ENCODE measurements at places on chromosomes 2 and 18. TPM values are rescaled to one million over a fixed set of nuclear protein-coding genes. Genes with fewer than 3 reads are reported as not detected.

GRCh38 chr2:158900345-158900744 is 68.1 kb upstream of the TANC1 start:
- no peaks in the 10 kb centered on the region for H3K4me1 ChIP-seq
- no peak overlapping the region for H3K27ac ChIP-seq
- no peak for DNase-seq
- H3K27me3 ChIP-seq = no peaks in the 10 kb centered on the region

GRCh38 chr2:233152541-233152940 is 92.4 kb downstream of the INPP5D start:
- H3K27me3 ChIP-seq = peaks cover 55% of the 10 kb centered on the region
- no peak for DNase-seq
- H3K4me3 ChIP-seq = no peak overlapping the region
- no peaks in the 10 kb centered on the region for H3K36me3 ChIP-seq

The IL36G gene
- not detected for total RNA-seq

- H3K4me3 ChIP-seq = no peak overlapping the region
- H3K27ac ChIP-seq = no peak overlapping the region
- H3K4me1 ChIP-seq = peaks cover 2% of the 10 kb centered on the region
- DNase-seq = no peak
- H3K27me3 ChIP-seq = no peaks in the 10 kb centered on the region
- H3K36me3 ChIP-seq = no peaks in the 10 kb centered on the region
Measured at GRCh38 chr2:181252262-181253148, 204.7 kb upstream of the ITGA4 start.

GRCh38 chr18:64019922-64020756 is 50.3 kb downstream of the SERPINB8 start:
- no peak overlapping the region for H3K27ac ChIP-seq
